ENCODE measurements at places on chromosomes 2 and 18.

- DNase-seq = no peak
Measured at GRCh38 chr2:11571170-11571569, 37.3 kb downstream of the GREB1 start.

DNA sequence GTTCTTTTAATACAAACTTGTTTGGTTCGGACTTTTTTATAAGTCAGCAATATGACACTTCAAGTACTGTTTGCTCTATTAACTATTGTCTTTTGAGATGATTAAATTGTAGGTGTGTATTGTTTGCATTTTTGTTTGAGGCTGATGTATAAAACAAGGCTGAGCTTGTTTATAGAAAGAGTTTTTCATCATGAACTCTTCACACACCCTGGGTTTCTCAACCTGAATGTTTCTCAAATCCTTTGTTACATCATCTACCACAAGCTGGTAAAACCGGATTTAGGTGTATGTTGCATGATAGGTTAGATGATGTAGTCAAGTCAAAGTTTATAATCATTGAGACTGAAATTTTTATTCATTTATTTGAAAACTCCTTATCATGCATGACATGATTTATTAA lies 335.2 kb upstream of the LRATD1 start:
- DNase-seq = no peak

- DNase-seq = no peak
Measured at GRCh38 chr2:120858361-120859106, 122.9 kb downstream of the GLI2 start.

GRCh38 chr2:68463287-68463877 lies 3.7 kb downstream of the FBXO48 start:
- DNase-seq = peak; percentile 37

GRCh38 chr2:114192362-114192761 lies 250.1 kb upstream of the DPP10 start:
- no peak for DNase-seq

- DNase-seq = no peak
Measured at GRCh38 chr18:2534906-2535305, 36.4 kb downstream of the METTL4 start.

DNA sequence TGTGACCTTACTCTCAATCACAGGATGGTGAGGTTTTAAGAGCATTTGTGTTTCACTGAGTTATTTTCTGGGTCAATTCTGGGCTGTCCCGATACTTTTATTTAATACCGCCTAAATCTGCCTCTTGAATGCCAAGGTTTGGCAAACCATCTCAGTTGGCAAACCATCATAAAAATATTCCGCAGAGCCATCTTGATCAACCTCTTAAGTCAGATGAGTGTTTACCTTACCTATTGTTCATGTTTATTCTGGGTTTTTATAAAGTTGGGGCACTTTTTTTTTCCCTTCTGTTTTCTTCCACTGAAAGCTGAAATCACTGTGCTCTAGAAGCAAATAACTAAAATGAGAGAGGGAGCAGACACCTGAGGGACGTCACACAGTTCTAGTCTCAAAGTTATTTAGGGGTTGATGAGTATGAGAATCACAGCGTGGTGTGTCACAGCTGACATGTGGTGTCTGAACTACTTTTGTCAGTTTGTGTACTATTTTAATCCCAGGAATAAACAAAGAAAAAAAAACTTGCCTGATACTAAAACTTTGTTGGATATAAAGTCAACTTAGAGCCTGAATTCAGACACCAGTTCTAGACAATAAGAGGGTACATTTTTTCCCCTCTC lies 48.6 kb downstream of the ETAA1 start:
- DNase-seq = no peak

DNA sequence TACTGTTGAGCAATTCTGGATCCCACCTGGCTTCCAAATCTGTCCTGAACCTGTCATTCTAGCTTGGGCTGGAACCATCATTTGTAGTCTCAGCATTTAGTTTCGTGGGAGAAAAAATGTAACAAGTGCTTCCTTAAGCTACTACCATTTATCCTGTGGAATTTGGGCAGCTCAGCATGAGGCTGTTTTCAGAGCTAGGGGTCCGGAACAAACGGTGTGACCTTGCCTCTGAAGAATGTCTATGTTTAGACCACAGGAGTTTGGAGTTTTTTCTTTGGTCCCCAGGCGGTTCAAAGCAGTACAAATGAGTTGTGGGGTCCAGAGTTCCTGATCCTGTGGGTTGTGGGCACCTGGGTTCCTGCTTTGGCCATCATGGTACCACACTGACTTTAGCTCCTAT lies 59.1 kb upstream of the TMEM178A start:
- no peak for DNase-seq

GRCh38 chr2:209391776-209392401 lies 32.0 kb upstream of the MAP2 start:
- DNase-seq = no peak

DNA sequence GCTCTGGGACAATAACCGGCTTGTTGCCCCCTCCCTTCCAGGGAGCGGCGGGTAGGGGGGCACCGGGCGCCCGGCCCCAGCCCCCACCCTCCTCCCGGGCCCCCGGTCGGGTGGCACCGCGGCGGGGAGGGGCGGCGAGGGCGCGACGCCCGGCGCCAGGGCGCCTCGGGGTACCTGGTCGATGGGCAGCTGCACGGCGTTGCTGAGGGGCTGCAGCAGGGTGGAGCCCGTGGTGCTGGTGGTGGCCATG lies 193 bp downstream of the MBOAT2 start:
- DNase-seq = no peak

DNA sequence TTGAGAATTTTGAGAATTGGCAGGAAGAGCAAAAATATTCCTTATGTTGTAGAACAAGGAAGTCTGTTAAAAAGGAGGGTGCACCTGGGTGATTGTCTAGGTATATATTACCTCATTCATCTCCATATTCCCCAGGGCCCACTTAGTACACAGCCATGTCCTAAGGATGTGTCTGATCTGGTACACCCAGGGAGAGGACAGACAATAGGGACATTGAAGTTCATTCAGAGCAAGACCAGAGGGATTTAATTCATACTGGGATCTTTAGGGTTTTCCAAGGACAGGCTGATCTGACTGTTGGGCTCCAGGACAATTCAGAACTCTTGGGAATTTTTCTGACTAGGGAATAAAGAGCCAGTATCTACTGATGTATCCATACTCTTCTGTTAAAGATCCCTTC lies 112.1 kb downstream of the PHLPP1 start:
- DNase-seq = no peak

DNA sequence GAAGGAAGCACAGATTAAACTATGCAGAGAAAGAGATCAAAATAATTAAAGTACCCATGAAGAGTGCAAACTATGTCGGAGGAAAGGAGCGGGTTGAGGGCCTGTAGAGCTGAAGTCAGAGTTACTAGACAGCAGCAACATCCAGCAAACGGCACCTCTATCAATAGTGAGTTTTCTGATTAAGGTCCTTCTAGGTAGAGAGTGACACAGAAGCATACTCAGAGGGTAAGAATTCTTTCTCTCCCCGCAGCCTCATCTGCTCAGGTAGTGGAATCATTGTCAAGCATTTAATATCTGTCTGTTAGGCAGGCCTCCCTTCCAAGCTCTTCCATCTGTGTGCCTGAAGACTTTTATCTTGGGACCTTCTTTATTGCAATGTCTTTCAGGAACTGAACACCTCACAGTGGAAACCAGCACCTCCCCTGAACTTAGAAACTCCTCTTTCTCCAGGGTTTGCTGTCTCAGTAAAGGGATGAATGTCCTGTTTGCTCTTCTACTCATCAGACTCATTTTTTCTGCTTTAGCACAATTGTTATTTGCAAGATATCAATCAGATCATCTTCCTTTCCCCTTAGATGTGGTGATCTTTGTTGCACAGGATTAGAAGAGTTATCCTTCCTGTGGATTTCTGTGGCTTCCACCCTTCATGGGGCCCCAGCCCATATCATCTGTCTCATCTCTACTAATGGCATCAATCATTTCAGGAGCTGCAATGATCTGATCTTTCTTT lies 28.8 kb downstream of the SP140 start:
- DNase-seq = no peak

GRCh38 chr2:168034616-168035015 lies 212.8 kb downstream of the STK39 start:
- DNase-seq = no peak

DNA sequence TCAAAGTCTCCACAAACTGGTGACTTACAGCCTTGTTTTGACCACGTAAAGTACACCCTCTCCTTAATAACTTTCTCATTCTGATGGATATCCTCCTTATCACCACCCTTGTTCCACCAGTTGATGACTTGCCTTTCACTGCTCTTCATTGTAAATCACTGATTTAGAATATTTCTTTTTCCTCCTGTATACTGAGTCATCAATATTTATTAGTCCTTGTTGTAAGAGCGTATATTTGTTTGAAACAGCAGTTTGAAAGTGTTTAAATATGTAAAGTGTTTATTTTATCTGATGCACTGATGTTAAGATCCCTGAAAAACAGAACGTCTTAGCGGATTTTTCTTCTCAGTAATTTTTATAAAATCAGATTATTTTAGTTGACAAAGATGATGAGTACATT lies 34.2 kb upstream of the DYSF start:
- no peak for DNase-seq

GRCh38 chr2:189514104-189514503 lies 66.5 kb downstream of the SLC40A1 start:
- DNase-seq = no peak

- DNase-seq = no peak
Measured at GRCh38 chr2:102401456-102401855, 21.5 kb upstream of the IL18RAP start.

GRCh38 chr18:25067275-25068025 lies 284.5 kb downstream of the ZNF521 start:
- DNase-seq = no peak

- no peak for DNase-seq
Measured at GRCh38 chr2:9844576-9844975, 1.3 kb downstream of the TAF1B start.

DNA sequence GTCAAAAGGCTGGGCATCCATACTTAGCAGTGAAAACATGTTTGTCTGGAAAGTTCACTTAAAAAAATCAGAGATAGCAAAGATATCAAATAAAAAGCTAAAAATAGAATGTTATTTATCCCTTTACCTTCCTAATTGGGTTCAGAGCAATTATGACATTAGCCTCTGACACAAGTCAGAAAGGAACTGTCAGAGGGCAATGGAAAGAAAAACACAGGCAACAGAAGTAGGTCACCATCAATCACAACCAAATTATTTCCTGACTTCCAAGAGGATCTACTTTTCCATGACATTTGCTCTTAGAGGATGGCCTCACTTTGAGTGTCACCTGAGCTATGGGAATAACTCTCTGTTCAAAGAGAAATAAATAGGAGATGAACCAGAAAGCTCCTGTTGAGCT lies 27.5 kb downstream of the MYOM1 start:
- no peak for DNase-seq

GRCh38 chr2:119049968-119050704 lies 108.1 kb downstream of the MARCO start:
- no peak for DNase-seq

DNA sequence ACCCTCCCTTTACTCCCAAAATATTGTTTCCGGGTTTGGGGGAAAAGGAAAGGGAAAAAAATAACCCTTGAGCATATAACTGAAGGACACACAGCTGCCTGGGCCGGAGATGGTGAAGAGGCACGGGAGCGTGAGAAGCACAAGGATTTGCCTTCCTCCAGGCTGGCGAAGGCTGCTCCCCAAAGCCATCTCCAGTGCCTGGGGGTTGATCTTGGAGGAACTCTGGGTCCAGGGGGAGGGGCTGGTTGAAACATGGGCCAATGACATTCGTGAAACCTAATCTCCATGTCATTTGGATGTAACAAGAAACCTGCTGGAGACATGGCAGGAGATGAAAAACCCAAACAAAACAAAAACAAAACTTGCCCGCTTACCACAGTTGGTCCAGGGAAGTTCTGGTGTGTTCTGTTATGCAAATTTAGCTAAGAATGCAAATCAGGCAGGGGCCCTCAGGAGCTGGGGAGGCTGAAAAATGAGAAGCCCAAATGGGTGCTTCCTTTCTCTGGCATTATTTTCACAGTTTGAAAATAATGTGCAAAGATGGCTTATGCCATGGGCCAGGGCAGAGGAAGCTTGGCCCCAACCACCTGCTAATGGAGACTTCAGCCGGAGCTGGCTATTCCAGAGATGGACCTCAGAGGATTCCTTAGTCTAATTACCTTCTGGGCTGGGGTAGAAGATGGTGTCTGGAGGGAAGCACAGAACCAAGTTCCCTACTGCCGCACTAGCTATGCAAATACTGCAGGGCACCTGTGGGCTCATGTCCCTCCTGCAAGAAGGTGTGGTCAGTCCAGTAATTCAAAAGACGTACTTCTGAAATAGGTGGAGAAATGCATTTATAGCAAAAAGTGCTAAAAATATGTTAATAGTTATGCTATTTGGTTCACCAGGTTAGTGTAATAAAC lies 180.9 kb downstream of the BCL2 start:
- DNase-seq = no peak

GRCh38 chr2:31075941-31076590 lies 62.2 kb downstream of the GALNT14 start:
- DNase-seq = no peak

GRCh38 chr2:31314761-31315160 lies 80.8 kb downstream of the EHD3 start:
- no peak for DNase-seq

- DNase-seq = no peak
Measured at GRCh38 chr2:46798041-46798440, 117.6 kb downstream of the MCFD2 start.

- peak; percentile 85 for DNase-seq
Measured at GRCh38 chr2:69829256-69830044, at the start of gene GMCL1. Gene GMCL1, plus strand, starts transcription at chr2:69829660. Its CDS starts 233 bp downstream, at chr2:69829893.

GRCh38 chr18:38961880-38962279 lies 1396.3 kb upstream of the CELF4 start:
- no peak for DNase-seq

DNA sequence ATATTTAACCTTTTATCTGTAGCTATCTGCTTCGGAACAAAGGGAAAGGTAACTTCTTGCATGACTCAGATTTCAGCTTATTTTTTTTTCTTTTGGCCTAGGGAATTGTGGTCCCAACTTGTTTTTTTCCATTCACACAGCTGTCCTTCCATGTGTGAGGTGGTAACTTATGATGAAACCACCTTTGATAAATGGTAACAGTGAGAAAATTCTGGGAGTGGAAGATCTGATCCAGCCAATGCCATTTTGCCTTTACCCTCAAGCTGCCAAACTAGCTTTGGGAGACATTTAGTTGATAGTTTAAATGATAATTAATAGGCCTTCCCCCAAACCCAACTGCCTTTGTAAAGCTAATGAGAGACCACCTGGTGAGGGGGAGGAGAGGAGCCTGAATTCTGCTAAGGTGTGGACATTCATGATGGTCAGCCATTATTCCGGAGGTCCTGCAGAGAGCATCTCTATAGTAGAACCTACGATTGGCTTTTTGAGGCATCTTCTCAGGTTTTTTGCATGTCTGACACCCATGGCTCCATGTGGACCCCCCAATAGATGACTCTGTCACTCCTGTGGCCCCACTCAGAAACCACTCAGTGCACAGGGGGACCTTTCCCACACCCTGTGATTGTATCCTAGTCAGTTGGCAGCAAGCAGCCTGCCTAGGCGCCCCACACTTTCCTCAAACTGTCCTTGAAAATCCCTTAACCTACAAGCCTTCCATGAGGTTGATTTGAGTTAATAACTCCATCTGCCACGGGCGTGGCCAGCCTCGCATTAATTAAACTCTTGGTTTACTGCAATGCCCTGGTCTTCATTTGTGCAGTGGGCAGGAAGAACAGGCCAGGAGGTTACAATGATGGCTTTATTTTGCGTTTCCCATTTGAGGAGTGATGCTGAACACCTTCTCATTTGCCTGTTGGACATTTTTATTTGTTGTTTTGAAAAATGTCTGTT lies 263.5 kb upstream of the PXDN start:
- no peak for DNase-seq

Measured in HuH-7 (cell line).